Memory B cell (primary cell): ENCODE measurements at places on chromosomes 7 and 10.

- no peak for DNase-seq
Observed at GRCh38 chr7:3575753-3576531, 274.9 kb downstream of the SDK1 start.

- DNase-seq, result no peak
Observed at GRCh38 chr7:71290452-71290851, 158.5 kb downstream of the GALNT17 start.

DNA sequence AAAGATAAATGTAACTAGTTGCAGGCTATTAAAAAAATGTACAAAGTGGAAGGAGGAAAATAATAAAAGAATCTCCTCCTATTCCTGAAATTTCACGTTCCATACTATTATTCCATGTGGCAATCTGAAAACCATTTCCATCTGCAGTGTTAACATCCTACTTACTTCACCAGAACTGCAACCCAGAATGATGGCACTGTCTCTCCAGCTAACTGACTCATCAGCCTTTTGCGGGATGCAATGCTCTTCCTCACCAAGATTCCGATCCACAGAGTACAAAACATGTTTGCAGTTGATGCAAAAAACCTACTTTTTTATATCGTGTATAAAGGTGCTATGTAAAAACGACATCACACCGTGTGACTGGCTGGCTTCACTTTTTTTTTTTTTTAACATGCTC, 50.8 kb downstream of the ESYT2 start:
- DNase-seq, result no peak

GRCh38 chr10:77071001-77071511, 566.6 kb downstream of the KCNMA1 start:
- DNase-seq, result no peak

GRCh38 chr7:117639966-117640365, 160.1 kb downstream of the CFTR start:
- DNase-seq, result no peak

DNA sequence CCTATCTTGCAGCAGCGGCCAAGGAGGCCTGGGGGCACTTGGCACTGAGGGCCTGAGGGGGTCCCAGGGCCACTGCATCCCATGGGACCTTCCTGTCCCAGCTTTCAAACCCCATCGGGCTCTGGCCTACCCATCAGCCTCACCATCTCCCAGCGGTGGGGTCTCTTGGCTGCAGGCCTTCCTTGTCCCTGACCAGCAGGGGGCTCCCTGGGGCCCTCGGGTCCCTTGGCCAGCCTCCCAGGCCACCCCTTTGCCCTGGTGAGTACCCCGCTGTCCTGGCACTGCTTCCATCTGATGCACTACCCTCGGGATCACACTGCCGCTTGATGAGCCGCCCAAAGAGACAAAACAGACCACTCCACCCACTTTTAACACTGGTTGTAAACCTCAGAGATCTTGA, 43.5 kb downstream of the YKT6 start:
- peak; percentile 20 for DNase-seq

DNA sequence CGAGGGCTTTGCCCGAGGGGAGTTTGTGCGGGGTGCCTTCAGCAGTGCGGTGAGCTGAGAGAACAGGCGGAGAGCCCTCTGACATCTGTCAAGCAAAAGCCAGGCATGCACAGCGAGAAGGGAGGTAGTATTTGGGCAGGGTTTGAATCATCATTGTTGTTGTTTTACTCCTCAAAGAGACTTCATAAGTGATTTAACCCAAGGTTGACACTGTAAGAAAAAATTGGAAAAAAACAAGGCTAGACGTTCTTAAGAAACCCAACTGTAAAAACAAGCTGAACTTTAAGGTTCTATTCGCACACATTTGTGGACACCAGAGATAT, 1.3 kb downstream of the ADAM22 start:
- DNase-seq, result no peak
